Cerebellar nuclear complex (tissue), 1 donor: ENCODE measurements at places on chromosomes 7 and 10.

DNA sequence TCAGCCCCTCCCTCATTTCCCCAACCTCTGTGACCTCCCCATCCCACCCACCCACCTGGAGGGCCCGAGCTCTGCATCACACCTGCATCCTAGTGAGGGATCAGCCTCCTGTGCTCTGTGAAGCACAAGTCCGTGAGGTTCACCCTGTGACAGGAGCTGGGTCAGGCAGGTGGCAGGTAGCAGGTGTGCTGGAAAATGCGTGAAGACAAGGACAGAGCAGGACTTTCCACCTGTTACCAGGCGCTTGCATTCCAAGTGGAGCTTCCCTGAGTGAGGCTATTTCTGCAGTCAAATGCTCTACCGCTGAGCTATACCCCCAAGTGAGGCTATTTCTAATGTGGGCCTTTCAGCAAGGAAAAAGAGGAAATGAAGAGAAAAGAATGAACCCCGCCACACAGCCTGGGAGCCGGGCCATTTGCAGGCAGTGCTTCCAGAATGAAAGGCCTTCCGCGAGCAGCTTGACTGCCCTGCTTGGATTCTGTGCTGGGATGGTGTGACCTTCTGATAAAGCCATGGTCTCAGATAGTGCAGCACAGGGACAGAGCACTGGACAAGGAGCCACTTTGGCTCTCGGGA, 13.3 kb upstream of the CPXM2 start:
- DNase-seq: no peak

GRCh38 chr10:110903280-110904278, 15.4 kb downstream of the BBIP1 start:
- no peak for DNase-seq

DNA sequence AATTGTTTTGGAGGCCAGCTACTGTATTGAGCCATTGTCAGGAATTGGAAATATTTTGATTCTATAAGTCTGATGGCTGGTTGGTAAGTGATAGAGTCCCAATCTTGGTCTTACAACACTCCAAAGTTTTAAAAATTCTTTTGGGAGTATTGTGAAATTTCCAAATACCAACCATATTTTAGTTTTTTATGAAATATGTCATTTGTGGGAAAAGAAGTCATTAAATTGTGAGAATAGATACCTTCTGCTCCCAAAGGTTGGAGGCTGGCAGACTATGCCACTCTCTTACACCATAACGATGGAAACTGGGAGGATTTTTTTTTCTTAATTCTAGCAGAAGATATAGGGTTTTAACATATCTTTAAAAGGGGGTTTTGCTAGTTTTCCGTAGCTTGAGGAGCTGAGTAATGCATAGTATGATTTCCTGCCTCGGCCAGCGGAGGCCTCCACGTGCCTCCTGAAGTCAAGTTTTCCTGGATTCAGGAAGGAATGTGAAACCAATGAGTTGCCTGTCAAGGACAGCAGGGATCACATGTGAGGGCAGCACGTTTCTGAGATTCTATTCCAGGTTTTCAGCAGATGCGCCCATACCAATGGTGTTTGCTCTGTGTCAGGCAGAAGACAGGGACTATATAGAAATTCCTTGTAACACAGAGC, 92.2 kb upstream of the LAMB4 start:
- DNase-seq: no peak

DNA sequence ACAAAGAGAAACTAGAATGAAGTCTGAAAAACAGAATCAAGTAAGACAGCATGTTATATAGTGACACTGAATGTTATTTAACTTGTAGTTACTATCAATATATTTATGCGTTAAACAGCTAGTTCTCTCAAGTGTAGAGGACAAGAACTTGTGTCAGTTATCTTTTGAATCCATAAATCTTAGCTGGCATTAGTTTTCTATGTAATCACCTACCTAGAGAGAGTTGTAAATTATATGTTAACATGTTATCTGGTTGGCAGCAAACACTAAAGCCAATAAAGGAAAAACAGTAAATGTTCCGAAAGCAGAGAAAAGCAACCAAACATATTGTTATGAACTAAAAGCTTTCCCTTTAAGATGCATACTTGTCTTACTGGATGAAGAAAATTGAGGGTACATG, 36.8 kb downstream of the SLC18A2 start:
- DNase-seq: no peak

DNA sequence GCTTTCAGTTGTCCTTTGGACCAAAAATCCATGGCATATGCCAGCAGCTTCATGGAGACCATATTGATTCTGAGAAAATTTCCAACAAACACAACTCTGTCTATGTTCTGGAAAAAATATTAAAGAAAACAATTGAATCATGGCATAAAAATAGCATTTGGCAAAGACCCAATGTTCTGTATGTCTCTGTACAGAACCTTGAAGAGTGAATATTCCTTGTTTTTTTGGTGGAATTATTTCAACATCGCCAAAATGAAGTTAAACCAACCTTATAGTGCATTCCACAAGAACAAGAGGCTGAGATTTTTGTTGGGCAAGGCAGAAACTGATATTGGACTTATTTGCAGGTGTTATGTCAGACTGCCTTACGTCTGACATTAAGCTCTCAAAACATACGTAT, 53.3 kb upstream of the SLC16A12 start:
- no peak for DNase-seq

DNA sequence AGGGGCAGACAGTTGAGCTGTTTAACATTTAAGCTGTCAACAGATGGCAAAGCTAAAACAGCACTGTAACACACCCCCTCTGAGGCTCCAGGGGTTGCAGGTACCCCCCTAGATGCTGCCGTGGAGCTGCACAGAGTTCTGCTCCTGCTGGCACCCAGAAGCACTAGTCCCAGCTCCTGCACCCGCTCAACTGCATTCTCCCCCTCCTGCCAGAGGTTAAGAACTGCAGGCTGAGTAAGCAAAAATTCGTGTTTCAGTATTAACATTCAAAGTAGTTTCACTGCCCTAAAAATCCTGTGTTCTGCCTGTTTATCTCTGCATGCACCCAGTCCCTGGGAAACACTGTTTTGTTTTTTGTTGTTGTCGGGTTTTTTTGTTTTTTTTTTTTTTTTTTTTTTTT, 790.8 kb upstream of the KCND2 start:
- DNase-seq: no peak

DNA sequence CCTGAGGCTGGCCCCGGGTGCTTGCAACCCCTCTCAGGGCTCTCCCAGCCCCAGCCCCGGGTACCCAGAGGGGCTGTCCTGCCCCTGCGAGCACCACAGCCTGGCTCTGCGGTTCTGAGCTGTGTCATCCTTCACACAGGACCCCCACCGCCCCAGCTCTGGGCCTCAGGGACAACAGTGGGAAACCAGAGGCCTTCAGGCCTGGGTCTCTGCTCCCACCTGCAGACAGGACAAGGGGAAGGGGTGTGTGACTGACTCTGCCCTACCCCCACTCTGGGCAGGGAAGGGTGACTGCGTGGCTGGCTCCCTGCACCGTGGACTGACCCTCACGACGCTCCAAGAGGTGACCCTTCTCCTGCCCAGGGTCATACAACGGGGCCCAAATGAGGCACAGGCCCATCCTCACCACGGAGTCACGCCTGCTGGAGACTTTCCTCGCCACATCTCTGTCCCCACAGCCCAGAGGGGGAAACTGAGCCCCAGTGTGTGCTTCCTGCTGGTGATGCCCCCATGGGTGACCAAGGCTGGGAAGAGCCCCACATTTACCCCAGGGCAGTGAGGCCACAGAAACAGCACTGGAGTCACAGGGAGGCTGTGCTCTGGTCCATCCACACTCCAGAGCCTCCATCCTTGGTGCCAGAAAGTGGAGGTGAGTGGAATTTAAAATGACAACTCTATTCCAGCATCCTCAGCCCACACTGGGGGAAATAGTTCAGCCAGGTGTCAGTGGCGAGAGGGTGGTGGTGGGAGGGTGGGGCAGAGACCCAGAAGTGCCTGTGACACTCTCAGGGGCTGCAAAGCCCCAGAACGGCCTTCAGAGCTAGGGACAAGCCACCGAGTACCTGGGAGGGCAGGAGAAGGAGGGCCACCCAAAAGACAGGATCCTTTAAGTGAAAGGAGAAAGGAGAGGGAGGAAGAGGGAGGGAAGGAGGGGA, 13.6 kb downstream of the CAMK2B start:
- no peak for DNase-seq

DNA sequence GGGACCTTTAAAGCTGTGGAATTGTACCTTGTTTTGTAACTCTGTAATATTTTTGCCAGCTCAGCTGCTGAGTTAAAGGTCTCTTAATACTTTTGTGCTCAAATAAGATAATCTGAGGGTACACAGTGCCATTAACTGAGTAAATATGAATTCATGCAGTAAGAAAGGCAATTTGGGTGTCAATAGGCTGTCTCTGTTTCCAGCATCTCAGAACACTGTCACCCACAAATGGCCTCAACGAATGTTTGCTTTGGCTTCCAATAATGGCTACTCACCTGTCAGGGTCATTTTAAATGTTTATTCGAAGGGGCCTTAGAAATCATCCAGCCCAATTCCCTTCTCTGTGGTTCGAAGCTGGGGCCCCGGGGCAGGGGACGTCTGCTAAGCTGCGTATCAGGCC, 225.4 kb downstream of the ZMYND11 start:
- no peak for DNase-seq

DNA sequence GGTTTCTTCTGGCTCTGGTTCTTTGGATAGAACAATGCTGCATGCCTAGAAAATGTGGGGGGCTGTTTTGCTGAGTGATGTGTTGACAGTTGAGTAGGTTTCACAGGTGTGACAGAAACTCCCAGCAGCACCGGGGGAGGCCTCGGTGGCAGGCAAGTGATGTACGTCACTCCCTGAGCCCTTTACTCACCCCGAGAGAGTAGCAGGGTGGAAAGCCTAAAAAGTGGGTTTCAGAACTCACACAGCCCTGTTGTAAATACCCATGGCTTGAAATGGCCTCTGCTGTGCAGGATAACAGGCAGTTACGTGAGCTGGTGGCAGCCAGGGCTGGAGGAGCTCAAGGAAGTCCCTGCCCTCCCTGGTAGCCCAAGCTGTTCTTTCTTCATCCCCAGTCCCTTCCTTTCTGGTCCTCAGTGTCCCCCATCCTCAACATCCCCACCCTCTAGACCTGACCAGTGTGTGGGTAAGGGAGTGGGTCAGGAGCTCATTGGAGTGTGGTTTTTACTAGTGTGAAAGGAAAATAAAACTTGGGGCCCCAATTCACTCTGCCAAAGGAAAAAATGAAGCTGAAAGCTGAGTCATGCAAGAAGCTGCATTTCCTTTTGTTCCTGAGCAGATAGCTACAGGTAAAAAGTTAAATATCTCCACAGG, 258.1 kb downstream of the STK31 start:
- DNase-seq: no peak

DNA sequence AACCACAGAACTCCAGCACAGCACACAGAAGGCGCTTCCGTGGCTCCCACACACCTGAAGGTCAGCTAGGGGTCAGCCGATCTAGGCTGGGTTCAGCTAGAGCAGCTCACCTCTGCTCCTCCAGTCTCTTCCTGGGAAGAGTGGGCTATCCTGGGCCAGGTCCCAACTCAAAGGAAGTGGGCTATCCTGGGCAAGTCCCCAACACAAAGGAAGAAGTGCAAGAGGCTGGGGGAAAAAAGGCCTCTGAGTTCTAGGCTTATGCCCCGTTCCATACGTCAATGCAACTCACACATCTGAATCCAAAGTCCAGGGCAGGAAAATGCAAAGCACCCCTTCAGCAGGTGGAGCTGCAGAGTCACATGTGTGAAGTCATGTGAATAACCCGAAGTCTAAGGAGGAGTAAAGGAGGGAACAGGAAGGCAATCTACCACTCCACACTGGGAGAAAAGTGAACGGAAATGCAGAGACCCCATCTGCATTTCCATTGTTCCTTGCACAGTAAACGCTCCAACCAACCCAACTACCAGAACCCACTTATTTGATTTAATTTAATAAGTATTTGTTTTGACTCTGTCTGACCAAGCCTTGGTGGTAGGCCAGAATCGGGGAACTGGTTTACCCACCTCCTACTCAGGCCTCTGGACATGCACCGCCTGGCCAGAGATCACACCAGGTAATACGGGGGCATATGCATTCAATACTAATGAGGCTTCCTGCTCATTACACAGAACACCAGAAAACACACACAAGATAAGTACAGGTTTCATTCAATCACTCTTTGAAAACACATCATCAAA, 95.5 kb upstream of the RNF32 start:
- no peak for DNase-seq

DNA sequence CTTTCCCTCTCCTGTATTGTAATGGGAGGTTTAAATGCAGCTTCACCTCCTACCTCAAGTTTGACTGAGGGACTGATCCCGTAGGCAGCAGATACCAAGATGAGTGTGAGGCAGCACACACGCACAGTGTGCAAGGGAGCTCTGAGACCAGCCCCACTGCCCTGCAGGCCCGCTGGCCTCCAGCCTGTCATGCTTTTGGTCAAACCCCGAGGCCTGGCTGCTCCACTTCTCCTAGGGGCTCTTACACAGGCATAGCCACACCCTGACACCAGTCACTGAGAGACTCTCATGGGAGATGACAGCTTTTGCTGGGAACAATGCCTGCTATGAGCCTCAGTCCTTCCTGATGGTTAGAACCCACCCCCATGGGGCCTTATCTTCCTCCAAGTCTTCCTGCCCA, 27.6 kb downstream of the DRGX start:
- no peak for DNase-seq

- DNase-seq: no peak
These were observed 753.8 kb downstream of the GRID1 start for GRCh38 chr10:85612833-85613232.

GRCh38 chr10:76514869-76515268, 1083.4 kb downstream of the LRMDA start:
- DNase-seq: no peak

DNA sequence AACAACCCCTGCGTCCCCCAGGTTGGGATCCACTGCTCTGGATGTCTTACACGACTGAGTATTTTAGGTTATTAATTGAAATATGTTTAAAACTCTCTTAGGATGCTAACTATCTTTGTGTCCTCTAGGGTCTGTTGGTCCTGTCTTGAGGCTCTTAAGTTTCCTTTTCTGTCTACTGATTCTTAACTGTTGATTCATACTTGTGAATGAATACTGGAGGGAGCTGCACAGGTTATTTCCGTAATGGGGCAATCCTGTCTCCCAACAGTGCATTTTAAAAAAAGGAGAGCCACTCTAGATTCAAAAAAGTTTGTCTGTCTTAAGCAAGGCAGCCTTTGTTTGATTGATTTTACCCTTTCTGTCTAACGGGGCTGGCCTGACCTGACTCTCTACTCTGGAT, 237.6 kb upstream of the POM121L12 start:
- no peak for DNase-seq
